Right lung (tissue), 10 donors: ENCODE measurements at places on chromosomes 1 and 21.

GRCh38 chr1:211616231-211616964 is 37.4 kb upstream of the SLC30A1 start:
- peak; percentile 81 for DNase-seq

DNA sequence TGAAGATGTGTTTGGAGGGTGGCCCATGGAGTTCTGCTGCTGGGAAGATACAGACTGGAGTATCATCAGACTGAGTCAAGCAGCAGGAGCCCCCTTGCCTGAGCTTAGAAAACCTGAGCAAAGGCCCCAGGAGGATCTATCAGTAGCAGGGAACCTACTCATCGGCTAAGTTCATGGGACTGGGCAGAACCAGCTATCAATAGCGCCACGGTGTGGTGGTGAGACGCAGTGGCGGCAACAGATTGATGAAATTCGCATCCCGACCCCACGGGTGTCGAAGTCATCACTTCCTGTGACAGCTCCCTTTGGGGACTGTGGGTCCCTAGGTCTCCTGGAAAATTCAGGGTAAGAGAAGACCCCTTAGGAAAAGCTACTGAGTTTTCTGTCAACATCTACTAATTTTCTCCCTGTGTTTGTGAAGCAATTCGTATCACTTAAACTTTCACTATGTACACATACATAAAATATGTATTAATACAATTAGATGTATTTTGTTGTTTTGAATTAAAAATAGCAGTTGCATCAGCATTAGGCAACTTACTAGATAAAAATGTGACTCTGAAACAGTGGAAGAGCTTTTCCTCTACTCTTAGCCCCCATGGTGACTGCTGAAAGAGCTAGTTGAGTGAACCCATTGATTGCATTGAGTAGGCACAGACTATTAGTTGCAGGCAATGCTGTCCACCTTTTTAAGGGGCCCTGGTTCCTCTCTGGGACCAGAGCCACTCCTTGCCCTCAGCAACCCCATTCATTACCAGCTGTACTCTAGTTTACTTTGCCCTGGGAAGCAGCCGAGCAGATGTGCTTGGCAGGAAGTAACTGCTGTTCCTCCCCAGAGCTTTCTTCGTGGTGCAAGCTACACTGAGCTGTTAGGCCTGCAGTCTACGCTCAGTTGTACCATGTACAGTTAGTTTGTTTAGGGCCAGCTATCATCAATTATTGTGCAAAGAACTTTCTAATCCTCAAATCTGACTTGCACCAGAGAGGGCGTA is 7.3 kb upstream of the CACNA1S start:
- no peak for DNase-seq

DNA sequence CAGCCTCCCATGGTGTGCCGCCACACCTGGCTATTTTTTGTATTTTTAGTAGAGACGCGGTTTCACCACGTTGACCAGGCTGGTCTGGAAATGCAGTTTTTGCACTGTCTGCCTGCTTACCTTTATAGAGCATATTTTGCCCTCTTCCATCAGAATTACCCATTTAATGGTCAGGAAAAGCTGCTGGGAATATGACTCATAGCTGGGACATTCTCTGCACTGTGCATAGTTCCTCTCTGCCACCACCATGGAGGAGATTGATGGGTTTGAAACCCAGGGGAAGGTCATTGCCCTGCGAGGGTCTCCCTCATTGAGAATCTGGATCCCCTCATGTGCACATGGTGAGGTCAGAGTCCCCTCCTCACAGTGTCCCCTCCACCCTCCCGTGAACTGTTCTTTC is 32.1 kb downstream of the MX1 start:
- no peak for DNase-seq

DNA sequence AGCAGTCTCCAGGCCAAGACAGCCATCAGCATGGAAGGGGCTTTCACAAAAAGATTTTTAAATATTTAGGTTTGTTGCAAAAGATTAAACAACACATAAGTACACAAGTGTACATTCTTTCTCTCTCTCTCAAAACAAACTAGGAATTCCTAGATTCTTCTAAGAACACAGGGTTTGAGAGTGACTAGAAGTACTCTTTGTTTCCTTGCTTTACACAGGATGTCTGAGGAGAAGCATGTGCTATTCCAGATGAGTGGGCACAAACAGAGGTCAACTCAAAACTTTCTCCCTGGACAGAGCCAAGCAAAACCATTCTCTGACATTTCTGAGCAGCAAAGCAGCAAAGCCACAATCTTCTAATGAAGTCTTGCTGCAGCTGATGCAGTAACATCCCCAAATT is 210.6 kb upstream of the HOOK1 start:
- DNase-seq: no peak

DNA sequence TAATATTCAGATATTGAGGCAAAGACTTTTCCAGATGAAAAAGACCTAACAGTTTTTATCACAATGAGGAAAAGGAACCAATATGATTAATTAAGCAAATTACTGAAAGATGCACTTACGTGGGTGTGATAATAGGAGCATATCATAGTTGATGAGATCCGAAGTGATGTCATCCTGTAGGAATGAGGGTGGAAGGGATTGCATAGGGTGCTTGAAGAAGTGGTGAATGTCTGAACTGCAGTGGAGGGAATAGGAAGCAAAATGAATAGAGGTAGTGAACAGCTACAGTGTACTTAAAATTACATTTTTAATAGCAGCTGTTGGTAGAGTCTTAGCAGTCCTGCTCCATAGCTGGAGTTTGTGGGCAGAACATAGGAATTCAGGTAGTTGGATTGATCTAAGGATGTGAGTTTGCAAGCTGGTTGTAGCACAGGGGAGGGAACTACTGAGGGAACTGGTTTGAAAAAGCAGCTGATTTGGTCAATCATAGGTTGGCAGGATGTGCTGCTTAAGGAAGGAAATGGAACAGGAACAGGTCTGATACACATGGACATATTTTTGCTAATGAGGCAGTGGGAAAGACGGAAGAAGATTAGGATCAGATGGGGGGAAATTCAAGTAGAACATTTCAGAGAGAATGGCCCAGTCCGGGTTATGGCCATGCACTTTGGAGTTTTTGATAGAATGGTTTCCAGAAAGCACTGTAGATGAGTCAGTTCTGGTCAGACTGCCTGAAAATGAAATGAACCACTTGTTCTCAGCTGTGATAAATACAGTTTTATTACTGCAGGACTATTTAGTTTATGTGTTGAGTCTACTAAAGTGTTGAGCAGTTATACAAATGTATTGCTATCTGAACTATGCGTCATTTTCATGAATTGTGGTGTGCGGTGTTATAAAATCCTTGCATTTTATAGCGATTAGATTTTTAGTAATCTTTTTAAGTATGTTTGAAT is 155.8 kb downstream of the RYR2 start:
- DNase-seq: no peak

DNA sequence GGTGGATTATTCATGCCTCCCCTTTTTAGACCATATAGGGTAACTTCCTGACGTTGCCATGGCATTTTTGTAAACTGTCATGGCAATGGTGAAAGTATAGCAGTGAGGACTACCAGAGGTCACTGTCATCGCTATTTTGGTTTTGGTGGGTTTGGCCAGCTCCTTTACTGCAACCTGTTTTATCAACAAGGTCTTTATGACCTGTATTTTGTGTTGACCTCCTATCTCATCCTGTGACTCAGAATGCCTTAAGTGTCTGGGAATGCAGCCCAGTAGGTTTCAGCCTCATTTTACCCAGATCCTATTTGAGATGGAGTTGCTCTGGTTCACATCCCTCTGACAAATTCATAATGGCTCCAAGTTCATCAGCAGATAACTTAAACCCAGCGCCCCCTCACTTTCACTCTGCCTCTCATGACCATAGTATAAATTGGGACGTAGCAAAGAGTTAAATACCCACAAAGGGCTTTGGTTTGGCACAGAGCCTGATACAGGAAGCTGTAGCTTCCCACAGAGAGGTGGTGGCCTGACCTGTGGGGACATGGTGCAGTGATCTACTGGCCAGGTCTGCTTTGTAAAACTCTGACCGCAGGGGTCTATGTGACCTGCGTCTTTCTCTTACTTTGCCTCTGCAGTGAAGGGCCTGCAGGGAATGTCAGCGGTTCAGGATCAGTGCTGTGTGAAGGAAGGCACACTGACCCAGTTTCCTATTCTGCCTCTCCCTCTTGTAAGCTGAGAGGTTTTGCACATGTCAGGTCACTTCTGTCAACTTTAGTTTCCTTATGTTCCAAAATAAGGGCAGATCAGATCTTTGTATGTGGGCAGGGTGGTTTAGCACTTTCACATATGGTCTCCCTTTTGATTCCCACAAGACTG is 78.1 kb upstream of the ZNF644 start:
- no peak for DNase-seq

- no peak for DNase-seq
Observed at GRCh38 chr1:201142849-201143725, 11.2 kb downstream of the TMEM9 start.

DNA sequence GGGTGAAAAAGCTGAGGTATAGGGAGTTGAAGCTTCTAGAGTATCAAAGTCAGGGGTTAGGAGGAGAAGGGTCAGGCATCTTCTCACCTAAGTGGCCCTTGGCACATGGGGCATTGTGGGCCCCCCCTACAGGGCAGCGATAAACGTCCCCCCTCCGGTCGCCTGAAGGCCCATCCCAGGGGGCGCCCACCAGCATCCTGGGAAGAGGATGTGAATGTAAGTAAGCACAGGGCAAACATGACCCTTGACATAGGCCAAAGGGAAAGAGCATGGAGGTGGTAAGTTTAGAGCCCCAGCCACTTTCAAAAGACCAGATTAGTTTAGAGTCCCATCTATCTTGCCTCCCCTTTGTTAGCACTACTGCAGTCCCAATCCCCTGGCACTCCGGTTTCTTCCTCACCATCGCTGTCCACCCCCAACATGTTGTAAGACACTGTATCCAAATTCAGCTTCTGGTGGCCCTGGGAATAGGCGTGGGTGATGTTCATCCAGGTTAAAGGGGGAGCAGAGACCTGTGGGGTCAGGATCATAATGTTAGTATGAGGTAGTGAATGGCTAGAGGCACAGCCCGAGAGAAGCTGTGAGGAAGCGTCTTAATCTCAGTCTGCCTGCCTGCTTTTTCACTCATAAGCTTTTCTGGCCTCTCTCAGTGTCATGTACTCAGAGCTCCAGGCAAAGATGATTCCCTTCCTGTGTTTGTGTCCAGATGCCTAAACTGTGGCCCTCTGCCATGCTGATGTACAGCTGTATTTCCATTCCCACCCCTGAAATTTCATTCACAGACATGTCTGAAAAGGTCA is 2.7 kb downstream of the ITGA10 start:
- DNase-seq: no peak

DNA sequence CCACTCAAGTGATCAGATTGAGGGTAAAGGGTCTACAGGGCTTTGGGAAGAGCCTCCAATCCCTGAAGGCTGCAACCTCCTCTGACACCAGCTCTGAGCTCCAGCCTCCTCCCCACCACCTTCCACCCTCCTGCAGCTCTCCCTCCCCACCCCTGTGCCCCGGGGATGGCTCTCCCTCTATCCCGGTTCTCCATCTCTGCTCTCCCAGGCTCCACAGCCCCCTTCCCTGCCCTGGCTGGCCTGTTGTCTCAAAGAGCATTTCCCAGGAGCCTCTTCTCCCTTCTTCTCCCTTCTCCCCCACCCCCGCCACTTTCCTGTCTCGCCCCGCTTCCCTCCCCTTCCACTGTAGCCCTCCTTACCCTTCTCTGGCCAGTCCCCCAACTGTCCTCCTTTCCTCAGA is 1.1 kb downstream of the PLEKHA6 start:
- no peak for DNase-seq

GRCh38 chr21:20330652-20331051 is 667.6 kb upstream of the NCAM2 start:
- no peak for DNase-seq

- DNase-seq: no peak
Observed at GRCh38 chr1:59682396-59683080, 132.2 kb upstream of the HOOK1 start.

GRCh38 chr1:228994676-228995594 is 259.7 kb downstream of the RHOU start:
- DNase-seq: no peak

GRCh38 chr21:25323356-25323949 is 283.8 kb downstream of the MRPL39 start:
- DNase-seq: no peak

GRCh38 chr1:212976586-212976985 is 26.2 kb downstream of the VASH2 start:
- DNase-seq: no peak

- no peak for DNase-seq
Observed at GRCh38 chr1:199157494-199157893, 518.7 kb downstream of the PTPRC start.

DNA sequence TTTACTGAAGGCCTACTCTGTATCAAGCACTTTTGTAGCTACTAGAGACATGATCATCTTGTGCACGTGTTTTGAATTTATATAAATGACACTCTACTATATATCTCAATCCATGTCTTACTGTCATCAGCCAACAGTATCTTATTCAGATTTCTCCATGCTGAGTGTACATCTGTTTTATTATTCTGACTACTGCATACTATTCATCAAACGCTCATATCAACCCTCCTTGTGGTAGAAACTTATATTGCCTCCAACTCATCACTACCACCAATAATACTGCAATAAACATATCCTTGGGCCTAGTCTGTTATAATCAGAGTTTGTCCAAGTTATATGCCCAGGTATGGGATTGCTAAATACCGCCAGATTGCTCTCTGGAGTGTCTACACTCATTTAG is 81.6 kb upstream of the IRF2BP2 start:
- no peak for DNase-seq

DNA sequence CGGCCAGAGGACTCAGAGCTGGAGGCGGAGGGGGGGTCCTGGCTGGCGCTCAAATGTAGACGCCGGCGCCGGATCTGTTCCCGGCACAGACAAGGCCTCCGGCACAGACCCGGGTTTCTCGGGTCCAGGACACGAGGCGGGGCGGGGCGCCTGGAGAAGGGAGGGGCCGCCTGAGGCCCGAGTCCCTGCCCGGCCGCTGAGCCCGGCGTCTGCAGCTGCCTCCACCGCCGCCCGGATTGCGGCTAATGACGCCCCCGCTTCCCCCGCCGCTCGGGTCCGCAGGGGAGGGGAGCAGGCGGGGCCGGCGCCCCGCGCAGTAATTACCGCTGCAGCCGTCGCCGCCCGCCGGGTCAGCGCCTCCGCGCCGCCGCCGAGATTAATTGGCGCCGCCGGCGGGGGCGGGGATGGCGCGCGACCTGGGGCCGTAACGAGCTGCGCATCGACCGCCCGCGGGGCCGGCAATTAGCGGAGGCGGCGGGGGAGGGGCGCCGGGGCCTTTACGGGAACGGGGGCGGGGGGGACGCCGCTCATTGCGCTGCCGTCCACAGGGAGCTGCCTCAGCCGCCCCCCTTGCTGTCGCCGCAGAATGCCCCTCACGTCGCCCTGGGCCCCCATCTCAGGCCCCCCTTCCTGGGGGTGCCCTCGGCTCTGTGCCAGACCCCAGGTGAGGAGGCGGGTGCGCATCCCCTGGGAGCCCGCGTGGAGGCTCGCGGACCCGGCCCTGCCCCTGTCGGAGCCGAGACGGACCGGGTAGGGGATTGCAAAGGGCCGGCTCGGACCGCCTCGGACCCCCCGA is 17.3 kb downstream of the NOC2L start:
- peak; percentile 93 for DNase-seq

DNA sequence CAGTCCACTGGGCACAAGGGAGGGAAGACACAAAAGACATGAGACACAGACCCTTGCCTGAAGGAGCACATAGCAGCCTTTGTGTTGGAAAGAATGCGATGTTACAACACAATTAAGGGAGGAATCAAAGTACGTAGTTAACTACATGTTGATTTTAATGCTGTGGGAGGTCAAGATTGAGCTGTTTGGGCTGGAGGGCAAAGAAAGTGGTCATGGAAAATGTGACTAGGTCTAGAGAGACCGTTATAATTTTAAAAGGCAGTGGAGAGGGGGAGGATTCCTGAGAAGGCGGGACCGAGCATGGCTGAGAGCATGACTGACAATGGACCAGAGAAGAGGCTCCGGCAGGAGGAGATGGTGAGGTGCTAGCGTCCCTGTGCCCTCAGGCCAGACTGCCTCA is 111.8 kb upstream of the ATP1A1 start:
- DNase-seq: no peak

- no peak for DNase-seq
Observed at GRCh38 chr1:235557495-235557894, 53.2 kb upstream of the B3GALNT2 start.
